Effector CD4-positive, alpha-beta T cell (primary cell): ENCODE measurements at places on chromosomes 4 and X.
A peak's percentile ranks its signal among the peaks of the same experiment; 100 is the strongest.

DNA sequence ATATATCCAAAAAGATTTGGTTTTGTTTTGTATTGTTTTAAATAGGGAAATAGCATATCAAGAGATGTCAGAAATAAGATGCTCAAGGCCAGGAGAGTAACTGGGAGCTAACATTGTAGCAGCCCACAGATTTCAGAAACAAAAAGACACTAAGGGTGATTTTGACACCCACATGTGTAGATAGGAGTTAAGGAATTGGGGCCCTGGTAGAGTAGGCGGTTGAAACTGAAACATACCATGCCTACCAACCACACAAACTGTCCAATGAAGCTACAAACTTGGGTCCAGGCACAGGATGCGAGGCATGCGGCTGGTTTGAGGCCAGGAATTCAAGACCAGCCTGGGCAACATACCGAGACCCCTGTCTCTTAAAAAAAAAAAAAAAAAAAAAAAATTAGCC, 6.3 kb upstream of the HSPA4L start:
- no peak for DNase-seq

DNA sequence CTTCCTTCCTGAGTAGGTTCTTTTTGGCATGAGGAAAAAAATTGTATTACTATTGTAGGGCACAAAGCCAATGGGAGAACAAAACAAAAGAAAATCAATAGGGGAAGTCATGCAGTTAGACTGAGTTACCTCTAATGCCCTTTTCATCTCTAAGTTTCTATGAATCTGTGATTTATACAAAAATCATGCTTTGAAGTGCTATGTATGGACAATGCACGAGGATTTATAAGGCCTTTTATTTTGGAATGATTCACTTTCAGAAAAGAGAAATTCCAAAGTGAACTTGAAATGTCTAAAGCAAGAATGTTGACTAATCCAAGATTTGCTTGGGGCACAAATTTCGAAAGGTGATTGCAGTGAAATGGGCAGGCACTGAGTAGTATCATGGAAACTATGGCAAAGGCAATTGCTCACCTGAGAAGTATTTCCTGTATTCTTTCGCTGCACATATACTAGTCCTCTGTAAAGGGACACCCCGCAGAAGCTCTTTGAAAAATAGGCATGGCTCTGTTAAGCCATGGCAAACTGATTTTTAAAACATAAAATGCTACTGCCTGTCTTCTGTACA, 52.8 kb downstream of the ADGRG4 start:
- no peak for DNase-seq

DNA sequence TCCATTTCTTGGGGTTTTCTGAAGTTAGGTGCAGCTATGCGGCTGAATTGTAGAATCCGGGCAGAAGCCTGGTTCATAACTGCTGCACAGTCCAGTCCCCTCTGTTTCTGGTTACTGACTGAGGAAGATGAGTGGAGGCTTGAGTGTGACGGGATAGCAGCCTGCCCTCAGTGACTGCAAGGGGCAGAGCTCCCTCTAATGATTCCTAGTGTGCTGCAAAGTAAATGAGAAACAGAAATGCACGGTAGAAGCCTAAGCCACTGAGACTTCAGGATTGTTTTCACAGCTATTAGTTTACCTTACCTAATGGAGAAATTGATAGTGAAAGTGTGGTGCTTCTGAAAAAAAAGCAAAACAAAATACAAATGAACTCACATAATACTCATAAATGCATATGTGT, 189.2 kb downstream of the GPM6A start:
- DNase-seq = no peak

DNA sequence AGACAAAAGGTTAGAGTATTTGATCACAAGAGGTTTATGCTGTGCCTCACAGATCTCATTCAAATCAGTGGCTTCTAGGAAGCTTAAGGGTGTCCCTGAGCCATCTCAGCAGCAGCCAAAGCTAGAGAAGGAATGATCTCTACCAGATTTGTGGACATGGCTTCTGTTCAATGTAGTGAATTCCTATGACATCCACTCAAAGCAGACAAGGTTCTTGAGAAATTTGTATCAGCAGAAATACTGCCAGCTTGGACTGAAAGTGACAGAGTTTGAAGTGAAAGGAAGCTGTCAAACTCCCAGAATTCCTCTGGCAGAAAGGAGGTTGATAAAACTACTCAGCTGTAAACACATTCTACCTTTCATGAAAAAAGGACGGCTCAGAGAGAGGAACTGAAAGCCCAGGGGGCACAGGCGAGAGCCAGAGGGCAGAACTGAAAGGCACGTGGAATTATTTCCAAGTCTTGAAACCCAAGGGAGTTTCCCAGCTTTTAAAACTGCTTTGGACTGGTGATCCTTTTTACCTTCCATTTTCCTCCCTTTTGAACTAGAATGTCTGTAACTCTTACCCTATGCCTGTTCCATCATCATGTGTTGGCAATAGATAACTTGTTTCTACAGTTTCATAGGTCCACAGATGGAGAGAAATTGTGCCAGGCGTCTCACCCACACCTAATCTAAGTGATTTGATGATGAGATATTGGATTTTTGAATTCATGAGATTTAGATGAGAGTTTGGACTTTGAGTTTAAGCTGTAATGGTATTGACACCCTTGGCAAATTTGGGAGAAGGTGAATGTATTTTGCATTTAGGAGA, 14.5 kb upstream of the MED14 start:
- DNase-seq = no peak

GRCh38 chr4:76896614-76897535, 1.1 kb downstream of the SOWAHB start:
- peak; percentile 12 for DNase-seq

GRCh38 chrX:111854556-111855490, 21.2 kb upstream of the TRPC5OS start:
- DNase-seq = no peak

GRCh38 chr4:113603911-113604310, 157.6 kb downstream of the CAMK2D start:
- no peak for DNase-seq

DNA sequence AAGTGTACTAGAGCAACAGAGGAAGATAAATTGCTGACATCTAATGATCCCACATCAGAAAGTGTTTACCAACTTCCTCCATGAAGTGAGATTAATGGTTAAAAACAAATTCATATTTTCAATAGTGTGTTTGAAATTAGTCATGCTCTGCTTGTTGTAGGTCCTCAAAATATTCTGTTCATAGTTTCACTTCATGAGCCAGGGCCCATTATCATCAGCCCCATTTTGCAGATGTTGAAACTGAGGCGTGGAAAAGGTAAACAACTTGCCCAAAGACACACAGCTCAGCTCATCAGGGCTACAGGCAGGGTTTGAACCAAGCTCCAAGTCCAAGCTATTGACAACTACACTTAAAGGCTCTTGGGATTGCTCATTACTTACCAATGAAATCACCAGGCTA, 103.5 kb upstream of the PPARGC1A start:
- DNase-seq = no peak

GRCh38 chrX:18286322-18286831, 65.7 kb upstream of the BEND2 start:
- no peak for DNase-seq

DNA sequence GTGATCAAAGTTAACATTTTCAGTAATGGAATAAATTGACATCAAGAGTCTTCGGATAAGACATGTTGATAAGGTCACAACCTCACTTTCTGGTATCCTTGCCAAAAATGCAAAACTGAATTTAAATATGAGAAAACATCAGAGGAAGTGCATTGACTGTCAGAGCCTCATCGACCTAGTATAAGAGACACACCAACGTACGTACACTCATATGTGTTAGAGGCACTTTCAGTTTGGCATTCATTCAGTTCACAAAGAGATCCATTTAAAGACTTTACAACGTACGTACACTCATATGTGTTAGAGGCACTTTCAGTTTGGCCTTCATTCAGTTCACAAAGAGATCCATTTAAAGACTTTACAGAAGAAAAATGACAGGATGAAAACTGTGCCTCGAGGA, 280.3 kb downstream of the INPP4B start:
- DNase-seq = no peak

DNA sequence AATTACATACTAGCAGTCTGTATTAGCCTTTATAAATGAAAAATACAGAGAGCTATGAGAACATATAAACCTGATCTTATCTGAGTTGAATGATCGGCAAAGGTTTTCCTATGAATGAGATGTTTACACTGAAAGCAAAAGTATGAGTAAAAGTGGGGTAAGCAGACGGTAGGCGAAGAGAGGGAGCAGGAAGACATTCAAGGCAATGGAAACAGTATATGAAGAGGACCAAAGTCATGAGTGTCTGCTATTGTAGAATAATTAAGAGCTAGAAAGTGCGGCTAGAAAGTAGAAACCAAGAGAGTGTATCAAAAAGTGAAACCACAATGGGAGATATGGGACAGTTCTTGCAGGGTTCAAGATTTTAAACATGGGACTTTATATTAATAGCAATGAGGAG, 67.0 kb upstream of the TMLHE start:
- no peak for DNase-seq

GRCh38 chrX:29666366-29666765, 549.0 kb upstream of the MAGEB2 start:
- DNase-seq = no peak

GRCh38 chrX:65667157-65667502, 324 bp upstream of the MSN start:
- no peak for DNase-seq

GRCh38 chrX:154990496-154990895, 32.0 kb downstream of the F8 start:
- no peak for DNase-seq

GRCh38 chr4:62204136-62204535, 1004.0 kb downstream of the ADGRL3 start:
- no peak for DNase-seq

- no peak for DNase-seq
Measured at GRCh38 chr4:3781193-3781886, 15.2 kb downstream of the ADRA2C start.

GRCh38 chr4:8648816-8649630, 56.5 kb downstream of the CPZ start:
- no peak for DNase-seq

DNA sequence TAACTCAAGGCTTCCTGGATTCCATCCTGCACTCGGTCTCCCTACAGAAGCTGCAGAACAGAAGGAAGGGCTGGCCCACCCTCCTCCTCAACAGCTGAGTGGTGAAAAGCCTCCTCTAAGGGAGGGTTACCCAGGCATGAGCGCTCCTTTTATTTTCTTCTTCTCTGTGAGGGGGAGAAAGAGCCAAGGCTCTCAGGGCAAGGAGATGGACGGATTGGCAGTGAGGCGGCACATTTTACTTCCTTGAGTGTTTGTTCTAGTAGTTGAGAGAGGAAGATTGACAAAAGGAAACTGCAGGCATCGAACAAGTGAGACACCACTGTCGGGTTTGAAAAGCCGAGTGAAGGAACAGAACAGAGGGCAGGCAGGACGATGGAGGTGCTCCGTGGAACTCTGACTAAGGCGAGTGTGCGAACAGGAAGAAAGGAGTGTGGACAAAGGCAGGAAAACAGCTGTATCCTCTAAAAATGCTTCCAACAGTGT, 38.4 kb upstream of the STS start:
- DNase-seq = no peak

DNA sequence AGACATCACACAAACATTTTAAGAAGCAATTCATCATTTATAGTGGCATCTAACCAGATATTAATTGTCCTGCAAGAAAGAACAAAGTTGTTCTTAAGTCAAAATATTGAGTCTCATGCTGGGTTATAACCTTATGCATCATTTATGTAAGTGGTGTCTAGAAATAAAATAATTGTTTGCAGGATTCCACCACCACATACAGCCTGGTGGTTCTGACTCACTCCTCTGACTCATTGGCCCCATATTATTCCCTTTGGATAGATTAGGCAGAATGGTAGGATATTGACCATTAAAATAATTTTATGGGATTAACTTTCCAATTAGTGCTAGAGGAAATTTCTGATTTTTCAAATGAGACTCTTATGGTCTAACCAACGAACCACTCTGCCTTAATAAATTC, 384.5 kb downstream of the GRXCR1 start:
- no peak for DNase-seq

GRCh38 chr4:71270901-71271300, 67.9 kb upstream of the SLC4A4 start:
- no peak for DNase-seq

DNA sequence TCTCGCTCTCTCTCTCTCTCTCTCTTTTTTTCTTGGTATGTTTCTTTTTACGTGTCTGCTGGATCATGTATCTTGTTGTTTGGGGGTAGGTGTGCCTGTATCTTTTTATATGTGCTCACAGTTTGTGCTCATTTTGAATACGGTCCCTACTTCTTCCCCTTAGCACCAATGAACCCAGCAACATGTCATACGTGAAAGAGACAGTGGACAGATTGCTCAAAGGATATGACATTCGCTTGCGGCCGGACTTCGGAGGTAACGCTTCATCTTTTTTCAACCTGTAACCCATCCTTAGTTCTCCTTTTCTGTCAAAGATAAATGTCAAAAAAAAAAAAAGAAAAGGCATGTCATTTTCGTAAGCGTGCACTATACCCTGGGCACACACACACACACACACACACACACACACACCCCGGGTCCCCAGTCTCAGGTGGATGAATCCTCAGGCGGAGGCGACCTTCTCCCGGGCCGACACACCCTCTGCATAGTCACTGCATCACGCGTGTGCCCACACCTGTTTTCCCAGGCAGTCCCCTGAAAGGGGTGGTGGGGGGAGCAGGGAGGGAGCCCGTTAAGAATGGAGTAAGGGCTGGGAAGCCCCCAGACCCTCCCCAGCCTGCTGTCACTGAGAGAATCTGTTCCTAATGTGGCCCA, 511 bp downstream of the GABRB1 start:
- no peak for DNase-seq

DNA sequence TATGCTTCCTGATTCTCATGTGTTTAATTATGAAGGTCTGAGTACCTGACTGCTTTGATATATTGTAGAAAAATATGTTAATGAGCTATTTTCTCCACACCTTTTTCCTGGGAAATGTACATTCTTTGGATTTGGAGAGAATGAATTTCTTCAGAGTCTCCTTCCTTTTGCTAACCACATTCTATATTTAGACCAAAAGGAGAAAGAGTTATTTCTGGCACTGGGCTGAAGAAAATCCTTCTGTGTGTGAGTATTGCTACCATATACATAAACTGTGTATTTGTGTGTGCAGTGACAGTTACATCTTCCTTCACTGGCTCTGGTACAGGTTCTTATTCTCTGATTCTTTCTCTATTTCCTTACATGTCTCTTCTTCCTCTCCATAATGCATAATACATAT, 44.5 kb upstream of the PGRMC2 start:
- DNase-seq = no peak

DNA sequence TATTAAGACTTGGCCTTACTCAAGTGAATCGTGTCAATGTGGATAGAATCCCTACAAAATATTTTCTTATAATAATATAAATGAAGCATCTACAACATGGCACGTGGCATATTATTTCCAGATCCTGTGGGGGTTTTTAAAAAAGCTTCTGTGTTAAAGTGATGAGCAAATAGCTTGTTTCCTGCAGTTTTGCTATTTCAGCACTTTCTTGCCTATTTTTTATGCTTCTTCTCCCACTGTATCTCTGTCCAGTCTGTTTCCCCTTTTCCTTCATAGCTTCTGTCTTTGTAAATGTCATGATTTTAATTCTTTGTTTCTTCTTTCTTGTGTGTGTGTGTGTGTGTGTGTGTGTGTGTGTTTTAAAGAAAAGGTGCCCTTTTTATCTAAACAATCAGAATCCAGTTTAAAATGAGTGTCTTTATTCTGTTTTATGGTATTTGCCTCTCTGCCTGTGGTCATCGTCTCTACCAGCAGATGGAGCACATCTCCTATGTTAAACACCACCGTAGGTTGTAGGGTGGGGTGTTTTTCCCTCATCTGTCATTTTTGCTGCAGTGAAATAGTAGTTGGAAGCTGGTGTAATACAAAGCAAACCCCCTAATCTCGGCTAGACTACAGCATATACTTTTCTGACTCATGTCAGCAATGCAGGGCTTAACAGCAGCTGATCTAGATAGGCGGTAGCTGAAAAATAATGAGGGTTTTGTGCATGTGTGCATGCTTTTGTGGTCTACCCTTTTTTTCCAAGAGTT, 33.1 kb downstream of the FTHL17 start:
- DNase-seq = no peak
